ENCODE measurements at places on chromosomes 7 and 10. TPM values are rescaled to one million over a fixed set of nuclear protein-coding genes. Genes with fewer than 3 reads are reported as not detected.

The AGR2 gene
- 60.8 TPM for polyA plus RNA-seq

The POLL gene
- polyA plus RNA-seq = 39.9 TPM

The FAM13C gene
- 7.1 TPM for polyA plus RNA-seq

GRCh38 chr7:105206985-105207384 is 181.7 kb downstream of the SRPK2 start:
- DNase-seq = no peak

DNA sequence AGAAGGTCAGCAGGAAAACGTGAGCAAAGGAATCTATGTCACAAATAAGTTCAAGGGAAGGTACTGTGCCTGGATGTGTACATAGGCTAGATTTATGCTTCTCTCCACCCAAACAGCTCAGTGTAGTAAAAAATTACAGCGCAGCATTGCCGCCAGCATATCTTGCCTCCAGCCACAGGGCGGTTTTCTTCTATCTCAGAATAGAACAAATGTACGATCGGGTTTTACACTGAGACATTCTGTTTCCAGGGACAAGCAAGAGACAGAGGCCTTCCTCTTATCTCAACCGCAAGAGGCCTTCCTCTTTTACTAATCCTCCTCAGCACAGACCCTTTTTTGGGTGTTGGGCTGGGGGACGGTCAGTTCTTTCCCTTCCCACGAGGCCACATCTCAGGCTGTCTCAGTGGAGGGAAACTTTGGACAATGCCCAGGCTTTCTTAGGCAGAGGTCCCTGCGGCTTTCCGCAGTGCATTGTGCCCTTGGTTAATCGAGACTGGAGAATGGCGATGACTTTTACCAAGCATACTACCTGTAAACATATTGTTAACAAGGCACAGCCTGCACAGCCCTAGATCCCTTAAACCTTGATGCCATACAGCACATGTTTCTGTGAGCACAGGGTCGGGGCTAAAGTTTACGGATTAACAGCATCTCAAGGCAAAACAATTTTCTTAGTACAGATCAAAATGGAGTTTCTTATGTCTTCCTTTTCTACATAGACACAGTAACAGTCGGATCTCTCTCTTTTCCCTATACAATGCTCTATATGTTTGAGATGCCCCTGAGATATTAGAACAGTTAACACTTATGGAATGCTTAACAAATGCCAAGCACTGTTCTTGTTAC is 11.6 kb upstream of the ABHD11 start:
- DNase-seq = no peak

GRCh38 chr10:35961501-35961900 is 319.4 kb upstream of the FZD8 start:
- no peak for DNase-seq

GRCh38 chr7:94656925-94657731 is 1.2 kb upstream of the SGCE start:
- DNase-seq = no peak

- no peak for DNase-seq
These were observed 273.2 kb downstream of the ELFN1 start for GRCh38 chr7:1943326-1943725.

GRCh38 chr7:134255814-134256213 is 60.9 kb downstream of the SLC35B4 start:
- DNase-seq = no peak

- DNase-seq = no peak
These were observed at the start of gene SSMEM1 for GRCh38 chr7:130207642-130208041. Gene SSMEM1, plus strand, starts transcription at chr7:130207860. Its CDS starts 51 bp downstream, at chr7:130207911.

- DNase-seq = no peak
These were observed 94.5 kb downstream of the ZNF33B start for GRCh38 chr10:42543840-42544372.

All from left kidney (tissue), 8 donors.